Foreskin keratinocyte (primary cell): ENCODE measurements at places on chromosomes 13 and 19. TPM values are rescaled to one million over a fixed set of nuclear protein-coding genes. Genes with fewer than 3 reads are reported as not detected.

DNA sequence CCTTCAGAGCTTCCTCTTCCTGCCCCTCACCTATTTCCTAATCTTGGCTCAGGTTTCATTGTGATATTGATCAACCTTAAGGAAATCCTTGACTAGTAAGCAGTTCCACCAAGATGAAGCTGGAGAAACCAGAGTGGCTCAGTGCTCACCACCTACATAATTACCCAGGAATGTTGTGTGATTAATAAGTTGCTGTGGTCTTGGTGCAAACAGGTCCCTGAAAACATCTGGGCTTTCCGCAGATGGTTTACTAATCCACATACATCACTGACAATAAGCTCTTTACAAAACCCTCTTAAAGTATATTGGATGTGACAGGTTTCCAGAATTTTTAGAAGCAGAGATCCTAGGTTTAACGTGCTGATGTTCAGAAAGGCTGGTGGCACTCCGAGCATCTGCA lies 8.6 kb upstream of the SERP2 start:
- peak; percentile 88 for DNase-seq

Gene LRRC4B
- polyA plus RNA-seq: not detected in 2 replicates

DNA sequence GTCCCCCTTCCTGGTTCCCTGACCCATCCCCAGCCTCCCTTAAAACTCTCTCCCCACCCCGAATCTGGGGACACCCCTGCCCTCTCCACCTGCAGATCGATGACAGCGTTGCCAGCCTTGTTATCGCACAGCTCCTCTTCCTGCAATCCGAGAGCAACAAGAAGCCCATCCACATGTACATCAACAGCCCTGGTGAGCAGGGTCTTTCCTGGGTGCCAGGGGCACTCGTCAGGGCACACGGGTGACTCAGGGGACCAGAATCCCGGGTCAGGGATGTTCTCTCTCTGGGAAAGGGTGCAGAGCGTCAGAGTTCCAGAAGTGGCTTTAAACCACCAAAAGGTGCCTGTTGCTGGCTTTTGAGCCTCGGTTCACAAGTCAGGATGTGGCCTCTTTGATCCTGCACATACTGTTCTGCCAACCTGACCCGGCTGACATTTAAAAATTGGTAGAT lies 1.0 kb downstream of the CLPP start:
- no peak for DNase-seq

DNA sequence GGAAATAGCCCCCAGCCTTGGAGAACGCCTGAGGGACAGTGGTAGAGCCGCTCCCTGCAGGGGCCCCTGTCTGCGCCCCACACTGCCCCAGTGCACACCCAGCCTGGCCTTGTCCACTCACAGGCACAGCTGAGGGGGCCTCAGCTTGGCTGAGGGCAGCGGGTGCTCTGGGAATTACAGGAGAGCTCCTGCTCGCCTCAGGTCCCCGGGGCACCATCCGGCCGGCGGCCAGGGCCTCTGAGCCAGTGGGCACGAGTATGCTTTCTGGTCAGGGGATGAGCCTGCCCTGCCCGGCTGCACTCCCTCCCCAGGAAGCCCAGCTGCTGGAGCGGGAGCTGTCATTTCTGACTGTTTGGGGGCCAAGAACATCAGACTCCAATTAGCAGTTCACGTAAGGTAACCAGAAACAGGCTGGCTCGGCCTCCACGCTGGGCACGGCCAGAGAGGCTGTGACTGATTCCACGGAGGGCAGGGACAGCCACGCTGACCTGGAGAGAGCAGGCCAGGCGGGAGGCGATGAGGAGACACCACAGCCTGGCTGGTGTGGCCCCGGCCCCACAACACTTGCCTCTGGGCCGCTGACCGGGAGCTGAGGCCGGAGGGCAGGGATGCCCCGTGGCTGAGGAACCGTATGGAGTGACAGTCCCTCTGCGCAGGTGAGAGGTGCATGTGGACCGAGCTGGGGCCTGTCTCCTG lies 15.4 kb downstream of the CEBPG start:
- no peak for DNase-seq

DNA sequence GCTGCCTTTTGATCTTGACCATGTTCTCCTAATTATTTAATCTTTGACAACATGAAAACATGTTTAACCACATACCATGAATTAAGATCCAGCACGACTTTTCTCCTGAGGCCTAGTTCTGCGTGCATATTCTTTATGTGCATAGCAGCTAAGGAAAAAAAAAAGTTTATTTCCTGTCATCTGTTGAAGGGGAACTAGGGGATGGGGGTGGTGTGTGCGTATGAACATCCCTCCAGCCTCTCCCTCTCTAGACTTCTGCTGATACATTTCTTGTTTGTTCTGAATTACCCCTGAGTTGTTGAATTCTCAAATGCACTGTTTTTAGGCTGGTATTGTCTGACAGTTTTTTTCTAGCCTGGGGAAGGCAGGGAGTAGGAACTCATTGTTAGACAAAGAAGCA lies 543.3 kb downstream of the FGF9 start:
- no peak for DNase-seq

- no peak for DNase-seq
These were observed 270.4 kb downstream of the TEX29 start for GRCh38 chr13:111590796-111591195.

DNA sequence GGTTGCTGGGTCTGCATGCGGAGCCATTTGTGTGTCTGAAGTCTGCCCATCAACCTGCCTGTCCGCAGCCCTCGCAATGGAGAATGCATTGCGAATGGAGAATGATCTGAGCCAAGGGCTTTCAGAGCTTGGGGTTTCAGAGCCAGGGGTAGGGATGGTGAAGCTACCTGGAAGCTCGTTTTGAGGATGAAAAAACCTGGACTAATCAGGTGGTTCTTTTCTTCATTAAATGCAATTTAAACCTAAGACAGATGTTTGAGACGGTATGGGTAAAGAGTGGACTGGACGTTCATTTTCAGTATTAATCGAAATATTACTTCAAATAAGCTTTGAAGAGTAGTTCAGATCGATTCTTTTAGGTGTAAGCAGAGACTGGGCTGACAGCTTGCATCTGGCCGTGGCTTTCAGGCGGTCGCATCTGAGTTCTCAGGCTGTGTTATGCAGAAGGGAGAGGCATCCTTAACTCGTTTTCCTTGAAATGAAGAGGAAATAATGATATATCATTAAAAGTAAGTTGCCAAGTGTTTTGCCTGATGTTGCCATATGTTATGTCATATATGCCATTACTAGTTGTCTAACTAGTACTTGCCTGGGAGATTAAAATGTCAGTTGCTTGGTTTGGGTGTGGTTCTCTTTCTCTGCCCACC lies 801 bp downstream of the MCF2L start:
- DNase-seq: no peak

Gene SLC17A7
- polyA plus RNA-seq: 0.04 TPM in 1 of 2 replicates, not detected in the other

- DNase-seq: peak; percentile 13
These were observed 568 bp downstream of the POLR2I start for GRCh38 chr19:36113894-36114720.

Gene KISS1R
- polyA plus RNA-seq: not detected in 2 replicates

- DNase-seq: no peak
These were observed 3.2 kb upstream of the MAB21L1 start for GRCh38 chr13:35479706-35480105.

GRCh38 chr19:35518313-35518712 lies 4.9 kb upstream of the DMKN start:
- DNase-seq: peak; percentile 74

Gene SWSAP1
- 3.4 and 4.2 TPM in 2 replicates for polyA plus RNA-seq

GRCh38 chr19:51607920-51608562 lies 22.2 kb downstream of the SIGLEC5 start:
- peak; percentile 41 for DNase-seq
